ENCODE measurements at places on chromosomes 4 and X. TPM values are rescaled to one million over a fixed set of nuclear protein-coding genes. Genes with fewer than 3 reads are reported as not detected.

DNA sequence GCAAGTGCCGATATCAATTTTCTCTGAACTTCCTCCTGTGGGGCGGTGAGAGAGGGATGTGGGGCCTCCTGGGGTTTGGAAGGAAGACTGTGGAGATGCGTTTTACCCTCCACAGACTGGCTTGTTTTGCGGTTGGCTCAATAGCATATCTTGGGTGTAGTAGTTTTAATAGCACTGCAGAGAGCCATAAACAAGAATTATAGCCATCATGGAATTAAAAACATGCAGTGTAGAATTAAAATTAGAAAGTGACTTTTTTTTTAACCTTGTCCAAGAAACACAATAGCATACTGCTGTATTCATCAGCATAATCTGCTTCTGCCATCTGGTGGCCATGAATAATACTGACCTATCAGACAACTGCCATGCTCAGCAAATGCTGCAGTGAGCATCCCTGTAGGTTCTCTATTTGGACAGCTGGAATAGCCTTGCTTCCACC is 47.3 kb upstream of the SCML1 start:
- peak; percentile 35 for ATAC-seq

Gene NBDY
- 46.0 TPM for total RNA-seq

GRCh38 chr4:8694651-8695151 is 102.1 kb downstream of the CPZ start:
- ATAC-seq = no peak

Gene KIAA1210
- total RNA-seq = not detected

Gene PITX2
- not detected for total RNA-seq

GRCh38 chrX:25226151-25226550 is 210.4 kb upstream of the ARX start:
- ATAC-seq = no peak

GRCh38 chr4:56701161-56701480 is 20.0 kb upstream of the HOPX start:
- ATAC-seq = no peak

GRCh38 chr4:55933611-55934010 is 15.1 kb upstream of the CEP135 start:
- no peak for ATAC-seq

GRCh38 chrX:135416546-135416945 is 5.2 kb upstream of the SMIM10L2A start:
- no peak for ATAC-seq

- no peak for ATAC-seq
Observed at GRCh38 chr4:158799013-158799770, 30.4 kb downstream of the FNIP2 start.

GRCh38 chr4:170414360-170414759 is 324.6 kb upstream of the AADAT start:
- no peak for ATAC-seq

DNA sequence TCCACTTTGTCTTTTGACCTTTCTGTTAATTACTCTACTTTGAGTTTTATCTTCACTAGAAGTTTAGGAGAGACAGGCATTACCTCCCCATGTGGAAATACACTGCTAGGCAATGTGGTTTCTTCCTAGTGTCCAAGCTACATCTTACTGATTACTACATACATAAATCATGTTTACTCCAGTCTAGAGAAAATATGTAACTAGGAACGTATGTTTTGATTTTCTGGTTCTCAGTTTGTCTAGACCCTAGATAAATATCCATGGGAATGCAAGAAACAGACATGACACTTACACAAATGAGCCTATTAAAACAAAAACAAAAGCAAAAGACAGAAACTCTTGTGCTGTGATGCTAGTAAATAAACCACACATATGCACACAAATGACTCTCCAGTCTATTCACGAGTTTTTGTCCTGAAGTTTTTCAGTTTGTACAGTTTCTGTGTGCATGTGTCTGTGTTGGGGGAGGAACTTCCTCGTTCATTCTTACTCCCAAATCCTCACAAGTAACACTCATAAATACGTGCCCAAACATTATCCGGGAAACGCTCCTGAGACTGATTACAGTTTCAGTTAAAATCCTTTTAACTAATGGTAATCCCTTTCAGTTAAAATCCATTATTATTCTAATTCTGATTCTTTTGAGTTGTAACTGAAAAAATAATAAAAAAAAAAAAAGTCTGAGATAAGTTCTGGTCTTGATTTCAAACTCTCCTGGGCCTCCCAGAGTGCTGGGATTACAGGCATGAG is 283.5 kb upstream of the FTHL17 start:
- no peak for ATAC-seq

GRCh38 chr4:124155239-124155638 is 557.3 kb downstream of the ANKRD50 start:
- ATAC-seq = no peak

Gene ERAS
- total RNA-seq = not detected

DNA sequence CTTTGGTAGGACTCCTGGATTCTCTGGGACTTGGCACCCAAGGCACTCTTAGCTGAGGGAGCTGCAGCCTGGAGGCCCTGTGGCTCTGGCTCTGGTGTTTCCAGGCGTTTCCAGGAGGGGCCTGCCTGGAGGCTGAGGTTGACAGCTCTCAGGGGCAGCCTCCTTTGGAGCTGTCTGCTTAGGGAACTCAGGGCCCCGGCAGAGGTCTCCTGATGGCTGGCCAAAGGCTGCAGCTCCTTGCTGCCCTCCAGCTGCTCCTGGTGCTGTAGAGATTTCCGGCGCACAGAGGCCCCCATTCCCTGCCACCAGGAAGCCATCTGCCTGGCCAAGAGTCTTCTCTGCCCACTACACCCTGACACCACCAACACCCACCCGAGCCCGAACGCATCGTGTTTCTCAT is 25.3 kb upstream of the ARHGEF38 start:
- ATAC-seq = no peak

Gene PTTG2
- 0.39 TPM for total RNA-seq

GRCh38 chrX:26788402-26788998 is 572.5 kb downstream of the MAGEB5 start:
- ATAC-seq = no peak

DNA sequence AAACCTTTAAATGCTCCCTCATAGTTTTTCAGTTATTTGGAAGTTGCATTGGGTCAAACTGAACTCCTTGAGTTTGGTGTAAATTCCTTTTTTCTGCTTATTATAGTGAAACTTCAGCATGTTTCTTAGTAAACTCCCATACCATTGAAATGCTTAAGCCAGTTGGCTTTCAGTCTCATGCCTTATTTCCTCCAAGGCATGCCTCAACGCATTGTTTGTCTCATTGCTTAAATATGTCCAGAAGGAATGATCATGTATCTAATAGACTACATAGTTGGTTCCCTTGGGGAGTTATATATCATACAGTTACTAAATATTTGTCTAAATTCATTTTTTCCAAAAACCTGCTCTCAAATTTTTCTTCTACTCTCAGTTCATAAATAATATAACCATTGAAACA is 114.0 kb downstream of the STOX2 start:
- ATAC-seq = no peak

- no peak for ATAC-seq
Observed at GRCh38 chr4:72374159-72374558, 194.9 kb downstream of the ADAMTS3 start.

Gene ATP6AP1
- 42.1 TPM for total RNA-seq

DNA sequence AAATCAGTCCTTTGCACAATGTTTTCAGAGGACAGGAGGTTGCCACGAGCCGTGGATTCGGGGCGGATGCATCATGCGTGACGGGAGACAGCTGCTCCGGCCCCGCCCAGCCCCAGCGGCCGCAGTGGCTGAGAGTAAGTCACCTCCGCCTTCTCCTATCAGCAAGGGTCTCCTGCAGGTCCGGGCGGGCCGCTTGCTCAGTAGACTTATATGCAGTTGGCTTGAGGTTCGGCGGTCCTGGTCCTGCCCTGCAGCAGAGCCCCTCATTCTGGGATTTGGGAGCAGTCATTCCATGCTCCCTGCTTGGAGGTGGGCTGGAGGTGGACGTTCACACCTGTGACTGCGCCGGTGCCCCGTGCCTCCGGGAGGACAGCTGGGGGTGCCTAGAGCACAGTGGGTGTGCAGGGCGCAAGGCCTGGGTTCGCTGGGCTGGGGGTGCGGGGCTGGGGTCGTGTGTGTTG is 86.3 kb upstream of the ADRA2C start:
- no peak for ATAC-seq

GRCh38 chr4:181989071-181989470 is 254.1 kb upstream of the TENM3 start:
- ATAC-seq = no peak

Gene RBMXL3
- not detected for total RNA-seq

DNA sequence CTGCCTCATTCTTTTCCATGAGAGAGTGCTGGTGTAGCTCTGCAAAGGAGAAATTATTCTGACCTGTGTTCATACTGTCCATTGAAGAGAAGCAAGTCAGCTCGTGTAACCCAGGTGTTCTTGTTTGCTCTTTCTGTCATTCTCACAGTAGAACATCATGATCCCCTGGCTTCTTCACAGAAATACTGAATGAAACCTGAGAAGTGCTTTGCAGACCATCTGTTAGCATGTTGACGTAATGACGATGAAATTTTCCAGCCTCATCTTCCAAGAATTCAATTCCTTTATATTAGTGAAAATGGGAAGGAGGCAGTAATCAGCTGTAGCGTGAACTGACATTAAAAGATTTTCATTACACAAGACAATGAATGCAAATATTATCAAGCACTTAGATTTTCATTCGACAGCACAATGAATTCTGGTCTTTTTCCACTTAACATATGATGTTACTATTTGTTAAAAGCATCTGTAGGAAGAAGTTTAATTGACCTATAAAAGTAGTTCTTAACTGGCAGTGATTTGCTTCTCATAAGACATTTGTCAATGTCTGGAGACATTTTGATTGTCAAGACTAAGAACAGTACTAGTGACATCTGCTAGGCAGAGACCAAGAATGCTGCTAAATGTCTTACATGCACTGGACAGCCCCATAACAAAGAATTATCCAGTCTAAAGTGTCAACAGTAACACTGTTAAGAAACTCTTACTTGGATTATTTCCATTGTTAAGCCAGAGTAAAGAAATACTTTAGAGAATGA is 246.3 kb downstream of the BANK1 start:
- no peak for ATAC-seq
